ENCODE measurements at places on chromosomes 3 and 15. TPM values are rescaled to one million over a fixed set of nuclear protein-coding genes. Genes with fewer than 3 reads are reported as not detected.

DNA sequence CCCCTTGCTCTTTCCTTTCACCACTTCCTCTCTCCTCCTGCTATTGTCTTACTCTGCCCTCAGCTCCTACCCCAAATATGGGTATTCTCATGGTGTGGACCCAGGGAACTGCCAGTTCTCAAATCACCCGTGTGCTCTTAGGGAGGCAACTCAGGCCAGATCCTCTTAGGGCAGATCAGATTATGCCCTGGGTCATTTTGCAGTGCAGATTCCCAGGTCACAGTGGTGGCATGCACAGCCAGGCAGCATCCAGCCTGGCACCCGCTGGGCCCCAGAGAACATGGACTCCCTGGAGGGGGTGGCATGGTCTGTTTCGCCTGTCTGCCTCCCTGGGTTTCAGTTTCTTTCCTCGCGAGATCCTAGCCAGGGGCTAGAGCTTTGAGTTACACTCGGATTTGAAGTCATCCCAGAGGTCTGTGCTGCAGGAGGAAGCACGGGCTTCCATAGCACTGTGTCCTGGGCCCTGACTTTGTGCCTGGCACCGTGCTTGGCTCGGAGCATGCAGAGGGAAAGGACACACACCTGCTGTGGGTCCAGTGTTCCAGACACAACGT, 96.1 kb downstream of the TOP2B start:
- H3K4me1 ChIP-seq = no peaks in the 10 kb centered on the region
- no peaks in the 10 kb centered on the region for H3K36me3 ChIP-seq
- no peak overlapping the region for H3K27ac ChIP-seq
- no peak for DNase-seq
- no peaks in the 10 kb centered on the region for H3K27me3 ChIP-seq

DNA sequence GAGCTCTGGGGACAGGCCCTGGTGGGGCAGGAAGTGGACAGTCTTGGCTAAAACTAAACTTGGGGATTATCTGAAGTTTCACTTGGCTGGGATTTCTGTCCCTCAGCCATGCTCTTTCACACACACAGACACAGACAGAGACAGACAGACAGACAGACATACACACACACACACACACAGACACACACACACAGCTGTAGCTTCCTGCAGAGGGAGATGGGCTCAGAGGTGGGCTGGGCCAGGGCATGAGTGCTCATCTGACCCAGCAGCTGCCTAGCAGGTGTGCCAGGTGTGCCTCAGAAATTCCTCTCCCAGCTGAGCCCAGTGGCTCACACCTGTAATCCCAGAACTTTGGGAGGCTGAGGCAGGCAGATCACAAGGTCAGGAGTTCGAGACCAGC, 3.3 kb downstream of the RHOV start:
- H3K27ac ChIP-seq = no peak overlapping the region
- H3K27me3 ChIP-seq = no peaks in the 10 kb centered on the region
- no peak for DNase-seq
- peaks cover 6% of the 10 kb centered on the region for H3K4me1 ChIP-seq
- no peak overlapping the region for H3K4me3 ChIP-seq

The LRTM1 gene
- total RNA-seq = not detected

DNA sequence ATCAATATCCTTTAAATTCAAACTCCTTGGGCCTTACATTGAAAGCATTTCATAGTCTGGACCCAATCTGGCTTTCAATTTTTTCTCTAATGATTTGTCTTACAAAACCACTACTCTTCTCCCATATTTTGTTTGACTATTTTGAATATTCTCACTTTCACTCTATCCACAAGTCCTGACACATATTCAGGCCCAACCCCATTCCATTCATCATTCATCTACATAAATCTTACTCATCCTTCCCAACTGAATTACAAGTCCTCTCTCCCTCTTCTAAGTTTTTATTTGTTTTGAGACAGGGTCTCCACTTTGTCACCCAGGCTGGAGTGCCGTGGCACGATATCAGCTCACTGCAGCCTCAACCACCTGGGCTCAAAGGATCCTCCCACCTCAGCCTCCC, 43.6 kb downstream of the TOP2B start:
- H3K4me3 ChIP-seq = no peak overlapping the region
- no peak overlapping the region for H3K27ac ChIP-seq
- H3K36me3 ChIP-seq = peaks cover 57% of the 10 kb centered on the region

The DLL4 gene
- total RNA-seq = not detected

DNA sequence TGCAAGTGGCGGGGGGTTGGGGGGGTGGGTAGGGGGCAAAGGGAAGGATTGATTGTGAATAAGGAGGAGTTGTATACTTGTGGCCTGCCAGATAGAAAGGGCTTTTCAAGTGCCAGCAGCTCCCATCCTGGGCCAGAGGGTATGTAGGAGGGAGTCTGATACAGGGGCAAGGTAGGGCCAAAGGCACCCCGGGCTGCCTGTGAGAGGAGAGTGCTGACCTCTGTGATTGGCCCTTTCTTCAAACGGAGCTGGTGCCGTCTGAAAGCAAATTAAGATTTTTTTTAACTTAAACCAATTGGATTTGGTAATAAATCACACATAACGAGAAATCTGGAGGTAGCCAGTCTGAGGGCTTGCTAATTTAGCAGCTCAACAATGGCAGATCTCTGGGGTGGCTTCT, 229.9 kb downstream of the THSD4 start:
- no peaks in the 10 kb centered on the region for H3K4me1 ChIP-seq
- H3K27me3 ChIP-seq = no peaks in the 10 kb centered on the region
- DNase-seq = no peak
- H3K36me3 ChIP-seq = no peaks in the 10 kb centered on the region
- no peak overlapping the region for H3K4me3 ChIP-seq

DNA sequence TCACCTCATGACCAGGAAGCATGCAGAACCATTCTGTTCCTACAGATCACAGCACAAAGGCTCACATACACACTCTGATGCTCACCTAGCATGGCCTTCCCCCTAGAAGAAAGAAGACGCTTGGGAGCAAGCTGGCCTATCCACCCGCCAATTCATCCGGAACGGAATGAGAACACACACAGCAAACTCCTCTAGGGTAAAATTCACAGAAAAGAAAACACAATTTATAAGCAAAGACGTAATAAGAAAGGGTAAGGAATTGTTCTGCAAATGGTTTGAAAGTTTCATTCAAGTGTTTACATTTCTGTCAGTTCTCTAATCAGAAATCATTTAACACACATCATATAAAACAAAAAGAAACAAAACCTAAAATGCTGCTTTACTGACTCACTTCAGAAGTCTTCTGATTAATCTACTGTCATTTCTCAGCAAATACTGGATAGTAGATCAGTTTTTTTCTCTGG, 218.1 kb downstream of the OSBPL10 start:
- no peak overlapping the region for H3K27ac ChIP-seq
- no peaks in the 10 kb centered on the region for H3K36me3 ChIP-seq
- H3K27me3 ChIP-seq = no peaks in the 10 kb centered on the region
- DNase-seq = no peak
- H3K4me3 ChIP-seq = no peak overlapping the region

DNA sequence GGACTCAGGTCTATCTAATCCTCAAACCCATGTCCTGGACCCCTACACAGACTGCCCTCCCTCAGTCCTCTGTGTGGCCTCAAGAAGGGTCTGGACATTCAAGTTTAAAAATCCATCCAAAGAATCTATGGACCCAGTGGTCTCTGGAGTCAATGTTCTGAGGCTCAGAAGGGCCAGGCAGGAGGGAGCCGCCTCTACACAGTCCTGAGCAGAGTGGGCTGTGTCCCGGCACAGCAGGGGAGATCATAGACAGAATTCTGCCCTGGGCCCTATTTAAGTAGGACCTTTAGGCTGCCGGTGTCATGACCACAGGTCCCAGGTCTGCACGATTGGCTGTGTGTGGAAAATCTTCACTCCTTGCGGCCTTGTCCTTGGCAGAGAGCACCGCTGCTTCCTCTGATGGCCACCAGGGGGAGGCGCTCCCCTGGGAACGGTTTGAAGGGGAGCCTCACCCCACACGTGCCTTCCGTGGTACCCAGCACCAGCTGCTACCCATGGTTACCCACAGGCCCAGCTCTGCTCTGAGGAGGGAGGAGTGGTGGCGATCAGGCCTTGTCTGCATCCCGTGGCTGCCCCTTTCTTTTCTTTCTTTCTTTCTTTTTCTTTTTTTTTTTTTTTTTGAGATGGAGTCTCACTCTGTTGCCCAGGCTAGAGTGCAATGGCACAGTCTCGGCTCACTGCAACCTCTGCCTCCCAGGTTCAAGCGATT, 37.9 kb downstream of the CHRD start:
- H3K36me3 ChIP-seq = no peaks in the 10 kb centered on the region
- H3K4me3 ChIP-seq = no peak overlapping the region
- no peaks in the 10 kb centered on the region for H3K27me3 ChIP-seq
- H3K4me1 ChIP-seq = no peaks in the 10 kb centered on the region

- H3K27ac ChIP-seq = no peak overlapping the region
- no peaks in the 10 kb centered on the region for H3K27me3 ChIP-seq
- no peak for DNase-seq
- H3K4me3 ChIP-seq = no peak overlapping the region
- H3K36me3 ChIP-seq = no peaks in the 10 kb centered on the region
Measured at GRCh38 chr15:30068326-30068725, 14.4 kb upstream of the GOLGA8J start.

The AHSG gene
- total RNA-seq = not detected
